ENCODE measurements at places on chromosomes 6 and 20.

GRCh38 chr20:50536333-50536732, 26.1 kb downstream of the PTPN1 start:
- no peak for DNase-seq

GRCh38 chr20:49657118-49657901, 56.4 kb downstream of the B4GALT5 start:
- DNase-seq = no peak

DNA sequence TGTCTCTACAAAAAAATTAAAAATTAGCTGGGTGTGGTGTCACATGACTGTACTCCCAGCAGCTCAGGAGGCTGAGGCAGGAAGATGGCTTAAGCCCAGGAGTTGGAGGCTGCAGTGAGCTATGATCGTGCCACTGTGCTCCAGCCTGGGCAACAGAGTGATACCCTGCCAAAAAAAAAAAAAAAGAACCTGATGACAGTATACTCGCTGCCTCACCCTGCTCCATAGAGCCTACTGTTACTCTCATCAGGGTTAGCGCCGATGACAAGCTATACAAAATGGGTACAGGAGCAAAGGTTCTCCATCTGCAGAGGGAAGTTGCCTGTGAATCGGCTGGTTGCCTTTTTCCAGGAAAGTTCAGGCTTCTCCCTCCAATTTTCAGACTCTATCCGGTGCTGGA, 53.4 kb downstream of the GMPR start:
- DNase-seq = no peak

GRCh38 chr6:15132167-15132566, 113.7 kb upstream of the JARID2 start:
- no peak for DNase-seq

DNA sequence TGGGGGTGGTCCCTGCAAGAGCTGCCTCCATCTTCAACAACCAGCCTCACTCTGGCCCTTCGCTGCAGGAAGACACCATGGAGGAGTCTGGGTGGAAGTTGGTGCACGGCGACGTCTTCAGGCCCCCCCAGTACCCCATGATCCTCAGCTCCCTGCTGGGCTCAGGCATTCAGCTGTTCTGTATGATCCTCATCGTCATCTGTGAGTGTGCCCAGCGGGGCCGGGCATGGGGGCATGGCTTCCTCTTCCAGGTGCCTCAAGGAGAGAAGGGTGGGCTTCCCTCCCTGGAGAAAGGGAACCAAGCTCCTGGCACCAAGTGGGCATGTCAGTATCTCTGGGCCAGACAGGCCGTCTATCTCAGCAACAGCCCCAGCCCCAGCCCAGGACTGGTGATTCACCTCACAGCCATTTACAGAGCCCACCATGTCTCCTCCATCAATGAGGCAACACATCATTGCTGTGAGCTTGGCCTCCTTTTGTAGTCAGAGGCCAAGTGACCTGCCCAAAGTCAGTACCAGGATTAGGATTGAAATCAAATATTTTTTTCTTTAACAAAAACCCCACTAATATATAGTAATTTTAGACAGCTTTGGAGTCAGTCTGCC, 40.2 kb downstream of the TM9SF4 start:
- no peak for DNase-seq

DNA sequence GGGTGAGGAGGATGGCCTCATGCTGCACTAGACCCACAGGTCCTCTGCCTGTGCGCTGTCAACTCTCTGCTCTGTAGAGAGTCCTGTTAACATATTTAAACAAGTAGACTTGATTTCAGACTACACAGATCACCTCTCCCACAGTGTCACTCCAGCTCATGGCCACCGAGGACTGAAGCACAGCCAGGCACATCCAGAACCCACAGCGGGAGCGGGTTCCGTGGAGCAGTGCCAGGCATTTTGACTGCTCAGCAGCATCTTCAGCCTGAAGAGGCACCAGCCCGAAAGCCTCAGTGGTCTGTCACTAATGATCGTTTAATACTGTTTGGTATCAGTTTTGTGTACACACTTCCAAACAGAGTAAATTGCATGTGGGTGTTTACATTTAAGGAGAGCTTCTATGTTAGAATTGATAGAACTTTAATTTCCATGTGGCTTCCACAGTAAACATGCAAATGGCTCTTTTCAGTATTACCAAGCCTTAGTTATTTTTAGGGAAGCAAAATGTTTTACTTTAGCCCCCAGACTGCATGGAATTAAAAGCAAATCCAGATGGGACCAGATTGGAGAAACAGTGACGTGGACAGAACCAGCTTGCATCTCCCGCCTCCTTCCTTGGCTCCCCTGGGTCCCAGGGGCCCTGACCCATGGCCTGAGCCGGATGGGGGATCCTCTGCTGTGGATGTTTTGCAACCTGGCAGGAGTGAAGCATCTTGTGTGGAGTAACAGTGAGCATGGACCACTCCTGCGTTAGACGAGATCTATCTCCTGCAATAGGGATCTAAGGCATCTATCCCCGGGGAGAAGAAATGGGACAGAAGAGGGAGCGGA, 196.7 kb upstream of the CDH4 start:
- DNase-seq = no peak

- DNase-seq = no peak
These were observed 171.2 kb downstream of the VEGFA start for GRCh38 chr6:43941174-43941573.

DNA sequence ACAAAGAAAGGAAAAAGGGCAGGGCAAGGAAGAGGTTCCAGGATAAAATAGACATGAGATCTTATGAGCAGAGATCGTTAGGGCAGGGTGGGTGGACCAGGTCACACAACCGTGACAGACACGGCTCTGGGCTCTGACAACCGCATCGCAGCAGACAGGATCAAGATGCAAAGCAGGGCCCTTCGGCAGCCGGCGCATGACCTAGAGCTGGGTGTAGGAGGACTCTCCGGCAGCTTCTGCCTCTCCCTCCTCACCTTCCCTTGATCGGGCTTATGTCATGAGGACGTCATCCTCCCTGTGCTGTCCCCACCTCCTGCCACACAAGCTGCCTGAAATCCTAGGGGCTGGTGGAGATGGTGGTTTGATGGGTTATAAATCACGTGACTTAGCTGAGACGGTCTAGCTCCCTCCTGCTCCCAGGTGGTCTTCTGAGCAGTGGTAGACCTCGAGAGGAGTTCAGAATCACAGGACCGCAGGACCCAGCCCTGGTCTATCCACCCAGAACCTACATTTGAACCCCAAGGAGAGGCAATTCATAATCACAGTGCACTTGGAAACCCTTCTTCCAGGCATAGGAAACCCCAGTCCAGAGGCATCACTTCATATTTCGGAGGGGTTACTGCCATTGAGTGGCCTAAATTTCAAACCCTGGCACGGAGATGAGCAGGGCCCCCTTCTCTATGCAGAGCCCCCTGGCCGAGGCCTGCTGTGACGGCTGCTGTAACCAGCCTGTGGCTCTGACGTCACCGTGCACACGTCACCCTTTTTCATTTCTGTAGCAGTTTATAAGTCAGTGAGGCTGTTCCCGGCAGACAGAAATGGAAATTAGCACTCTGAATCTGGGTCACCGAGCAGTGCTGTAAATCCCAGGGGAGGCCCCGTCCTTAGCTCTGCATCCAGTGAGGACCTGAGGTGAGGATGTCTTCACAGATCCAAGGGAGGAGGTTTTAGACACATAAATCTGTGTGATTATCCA, 8.7 kb upstream of the CCR6 start:
- DNase-seq = peak; percentile 39

DNA sequence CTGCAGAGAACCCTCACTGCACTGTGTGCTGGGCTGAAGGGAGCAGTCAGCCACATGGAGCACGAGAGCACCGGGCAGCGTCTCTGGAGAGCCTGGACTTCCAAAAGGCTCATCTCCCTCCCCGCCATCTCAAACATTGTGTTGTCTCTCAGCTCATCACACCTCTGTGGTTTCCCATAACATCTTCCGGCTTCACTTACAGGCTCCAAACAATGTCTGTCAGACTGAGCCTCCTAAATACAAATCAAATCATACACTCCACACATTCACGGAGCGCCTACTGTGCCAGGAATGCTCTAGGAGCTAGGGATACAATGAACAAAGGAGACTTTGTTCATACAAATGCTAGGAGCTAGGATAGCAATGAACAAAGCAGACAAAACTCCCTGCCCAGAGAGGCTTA, 398.0 kb downstream of the RNGTT start:
- DNase-seq = no peak
